ENCODE measurements at places on chromosomes 12 and 14. TPM values are rescaled to one million over a fixed set of nuclear protein-coding genes. Genes with fewer than 3 reads are reported as not detected.

The ZC2HC1C gene
- total RNA-seq = 0.76 TPM

The ANO2 gene
- not detected for total RNA-seq

The AJUBA gene
- total RNA-seq = 2.8 TPM

The TMEM132C gene
- total RNA-seq = not detected

The WDR89 gene
- 32.8 TPM for total RNA-seq

The PTPRB gene
- total RNA-seq = not detected

The DPPA3 gene
- not detected for total RNA-seq

The CATSPERB gene
- total RNA-seq = 6.7 TPM

The TPCN1 gene
- total RNA-seq = 94.2 TPM

The TSPAN8 gene
- total RNA-seq = not detected

The SLC25A29 gene
- 7.9 TPM for total RNA-seq

The C12orf50 gene
- 0.09 TPM for total RNA-seq

Data from CD4-positive, alpha-beta memory T cell (primary cell).